ENCODE measurements at places on chromosomes 12 and 14.
A peak's percentile ranks its signal among the peaks of the same experiment; 100 is the strongest.

DNA sequence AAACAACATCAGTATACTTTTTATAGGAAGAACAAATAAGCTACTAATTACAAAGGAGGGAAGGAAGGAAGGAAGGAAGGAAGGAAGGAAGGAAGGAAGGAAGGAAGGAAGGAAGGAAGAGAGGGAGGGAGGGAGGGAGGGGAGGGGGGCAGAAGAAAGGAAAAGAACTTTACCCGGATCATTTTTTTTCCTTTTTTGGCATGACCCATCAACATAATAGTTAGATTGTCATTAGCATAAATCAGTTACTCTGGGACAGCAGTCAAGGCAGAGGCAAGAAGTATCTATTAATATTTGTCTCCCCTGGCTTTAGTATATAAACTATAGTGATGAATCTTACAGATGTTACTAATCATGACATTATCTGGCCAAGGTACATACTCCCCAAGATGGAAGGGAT is 35.2 kb upstream of the TSPAN8 start:
- DNase-seq, result no peak

- DNase-seq, result no peak
Measured at GRCh38 chr12:124120739-124121138, 147.7 kb downstream of the ZNF664 start.

GRCh38 chr14:61492474-61492873 is 171.1 kb downstream of the PRKCH start:
- no peak for DNase-seq

GRCh38 chr14:25001601-25002000 is 48.3 kb downstream of the STXBP6 start:
- DNase-seq, result no peak

- no peak for DNase-seq
Measured at GRCh38 chr12:27618836-27619235, 77.4 kb upstream of the REP15 start.

GRCh38 chr14:79878785-79879184 is 332.5 kb downstream of the DIO2 start:
- no peak for DNase-seq

DNA sequence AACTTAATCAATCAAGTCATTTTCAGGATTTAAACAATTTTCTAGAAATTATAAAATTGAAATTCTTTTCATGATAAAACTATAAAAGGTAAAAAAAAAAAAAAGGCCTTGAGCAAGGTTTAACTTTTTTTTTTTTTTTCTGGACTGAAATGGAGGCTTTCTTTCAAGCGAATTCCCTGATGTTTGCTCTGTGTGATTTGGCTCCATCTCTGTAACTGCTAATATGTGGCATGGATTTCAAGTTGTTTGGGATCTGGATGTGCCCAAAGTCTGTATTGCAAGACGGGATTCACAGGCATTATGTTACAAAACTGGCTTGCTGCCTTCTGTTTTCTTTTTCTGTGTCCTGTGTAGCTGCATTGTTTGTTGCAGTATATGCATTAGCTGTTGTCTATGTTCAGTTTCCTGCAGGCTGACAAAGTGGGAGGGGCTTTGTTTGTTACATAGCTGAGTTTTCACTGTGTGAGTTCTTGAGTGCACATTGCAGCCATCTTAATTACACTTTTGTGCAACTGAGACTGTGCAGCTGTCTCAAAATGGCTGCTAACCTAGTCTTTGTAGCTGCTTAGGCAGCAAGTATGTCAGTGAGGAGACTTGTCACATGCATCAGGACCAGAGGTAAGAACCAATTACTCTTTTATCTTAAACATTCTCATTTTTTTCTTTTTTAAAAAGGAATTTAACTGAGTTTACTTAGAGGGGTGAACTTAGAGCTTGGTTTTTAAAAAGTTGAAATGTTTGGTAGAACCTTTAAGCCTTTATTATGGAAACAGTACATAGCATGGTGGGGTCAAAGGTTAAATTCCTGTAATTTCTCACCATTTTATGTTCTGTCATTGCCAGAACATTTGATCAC is 19.5 kb downstream of the ATF7IP start:
- DNase-seq, result peak; percentile 92

- peak; percentile 39 for DNase-seq
Measured at GRCh38 chr14:53432378-53432802, 279.3 kb upstream of the DDHD1 start.

- DNase-seq, result no peak
Measured at GRCh38 chr14:104536942-104537612, 42.5 kb upstream of the C14orf180 start.

DNA sequence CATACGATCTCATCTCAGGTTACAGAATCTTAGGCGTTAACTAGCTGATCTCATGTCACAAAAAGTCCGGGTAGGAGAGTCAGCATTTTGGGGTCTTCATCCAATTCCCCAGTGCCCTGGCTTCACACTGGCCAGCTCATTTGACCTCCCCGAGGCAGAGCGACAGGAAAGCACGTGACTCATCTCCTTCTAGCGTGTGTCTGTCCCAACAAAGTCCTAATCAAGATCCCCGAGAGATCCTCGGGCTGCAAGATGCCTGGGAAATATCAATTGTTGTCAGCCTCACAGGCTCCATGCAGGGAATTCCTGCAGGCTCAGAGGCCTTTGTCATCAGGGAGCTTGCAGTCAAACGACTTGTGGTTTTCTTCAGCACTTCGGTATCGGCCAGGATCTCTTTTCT is 57.5 kb downstream of the ZNF664 start:
- DNase-seq, result no peak

GRCh38 chr14:23153851-23154796 is 29.3 kb downstream of the SLC7A8 start:
- no peak for DNase-seq

- peak; percentile 9 for DNase-seq
Measured at GRCh38 chr12:80472911-80473500, 29.0 kb downstream of the PTPRQ start.

DNA sequence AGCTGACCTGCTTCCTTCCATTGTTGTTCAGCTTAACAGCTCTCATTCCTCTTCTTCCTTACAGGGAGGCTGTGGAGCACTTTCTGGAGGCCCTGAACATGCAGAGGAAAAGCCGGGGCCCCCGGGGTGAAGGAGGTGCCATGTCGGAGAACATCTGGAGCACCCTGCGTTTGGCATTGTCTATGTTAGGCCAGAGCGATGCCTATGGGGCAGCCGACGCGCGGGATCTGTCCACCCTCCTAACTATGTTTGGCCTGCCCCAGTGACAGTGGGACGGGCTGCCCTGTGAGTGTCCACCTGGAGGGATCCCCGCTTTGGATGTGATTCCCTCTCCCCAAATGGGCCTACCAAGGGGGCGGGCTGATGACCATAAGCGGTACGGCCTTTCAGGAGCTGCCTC is 20.5 kb downstream of the PEX5 start:
- DNase-seq, result no peak

DNA sequence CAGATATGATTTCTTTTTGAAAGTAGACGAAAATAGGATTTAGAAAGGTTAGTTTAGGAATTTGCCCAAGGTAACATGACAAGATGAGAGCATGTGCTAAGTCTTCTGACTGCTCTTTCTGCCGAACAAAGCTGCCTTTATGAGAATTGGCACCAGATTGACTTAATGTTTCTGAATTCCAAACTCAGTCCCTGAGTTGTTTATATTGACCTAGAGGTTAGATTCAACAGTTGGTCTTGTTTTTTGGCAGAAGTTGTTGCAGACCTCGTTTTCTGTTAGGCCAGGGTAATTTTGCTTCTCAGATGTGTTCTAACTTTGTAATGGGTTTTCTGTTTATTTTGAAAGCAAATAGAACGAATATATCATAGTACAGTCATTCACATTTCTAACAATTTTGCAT is 61.5 kb upstream of the LRTM2 start:
- no peak for DNase-seq

GRCh38 chr14:72736786-72737559 is 156.9 kb downstream of the DPF3 start:
- no peak for DNase-seq

DNA sequence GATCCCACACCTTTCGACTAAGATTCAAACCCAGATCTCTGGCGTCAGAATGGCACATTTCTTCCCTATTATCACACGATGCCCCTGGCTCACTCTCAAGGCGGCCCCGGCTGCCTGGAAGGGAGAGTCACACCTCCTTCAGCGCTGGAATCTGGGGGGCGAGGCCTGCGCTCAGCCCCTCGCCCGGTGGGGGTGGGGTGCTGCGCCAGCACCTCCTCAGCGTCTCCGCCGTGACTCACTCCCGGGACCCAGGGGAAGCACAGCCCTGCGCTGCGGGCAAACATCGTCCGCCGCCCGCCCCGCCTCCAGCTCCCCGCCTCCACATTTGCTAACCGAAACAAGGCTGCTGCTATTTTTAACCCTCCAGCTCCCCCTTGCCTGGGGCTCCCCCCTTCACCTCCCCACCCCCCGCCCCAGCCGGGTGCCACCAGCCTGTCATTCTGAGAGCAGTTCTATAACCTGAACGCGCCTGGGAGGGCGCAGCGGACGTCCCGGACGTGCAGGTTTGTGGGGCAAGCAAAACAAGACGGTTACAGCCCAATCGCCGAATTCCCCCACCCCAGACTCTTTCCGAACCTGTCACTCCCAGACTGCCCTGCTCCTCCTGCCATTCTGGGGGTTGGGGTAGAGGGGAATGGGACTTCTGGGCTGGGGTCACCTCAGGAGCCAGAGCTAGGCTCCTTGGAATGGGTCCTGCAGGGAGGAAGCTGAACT is 6.7 kb downstream of the HDAC7 start:
- DNase-seq, result no peak

GRCh38 chr12:51132693-51133092 is 40.2 kb downstream of the TFCP2 start:
- DNase-seq, result no peak

DNA sequence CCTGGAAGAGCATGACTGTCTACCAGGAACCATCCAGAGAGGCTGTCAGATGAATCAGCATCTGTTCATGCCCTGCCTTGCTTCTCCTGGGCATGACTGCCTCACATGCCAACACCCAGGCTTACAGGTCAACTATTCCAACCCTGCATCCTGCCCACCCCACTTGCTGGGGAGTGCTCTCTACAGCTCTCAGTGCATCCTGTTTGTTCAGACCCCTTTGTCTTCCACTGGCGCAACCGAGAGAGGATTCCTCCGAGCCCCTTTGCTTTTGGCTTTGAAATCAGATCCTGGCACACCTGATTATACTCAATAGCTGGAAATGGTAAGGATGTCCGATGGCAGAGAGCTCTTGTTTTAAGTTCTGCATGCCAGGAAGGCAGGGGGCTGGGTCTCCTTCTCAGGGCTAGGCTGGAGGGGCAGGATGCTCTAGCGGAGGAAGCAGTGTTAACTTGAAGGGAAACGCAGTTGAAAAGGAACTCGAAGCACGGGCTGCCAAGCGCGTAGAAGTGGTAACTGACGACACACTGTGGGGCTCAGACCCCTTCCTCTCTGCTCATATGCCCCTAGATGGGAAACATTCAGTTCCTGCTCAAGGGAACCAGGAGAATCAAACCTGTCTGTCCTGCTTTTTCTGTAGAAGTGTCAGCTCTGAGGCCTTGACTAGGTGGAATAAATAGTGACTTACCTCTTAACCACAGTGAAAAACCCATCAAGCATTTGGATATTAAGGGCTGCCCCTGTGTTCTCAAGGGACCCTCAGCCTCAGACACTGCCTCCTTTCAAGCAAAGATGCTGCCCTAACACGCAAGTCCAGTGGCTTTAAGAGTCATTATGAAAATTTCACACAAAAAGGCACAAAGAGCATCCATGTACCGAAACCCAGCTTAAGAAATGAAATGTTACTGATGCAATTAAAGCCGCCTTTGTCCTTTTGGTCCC is 297.5 kb downstream of the ZFP36L1 start:
- DNase-seq, result no peak

- DNase-seq, result no peak
Measured at GRCh38 chr14:78005325-78005724, 164.8 kb upstream of the NRXN3 start.

- DNase-seq, result no peak
Measured at GRCh38 chr12:114306646-114307045, 99.3 kb downstream of the TBX5 start.

- DNase-seq, result no peak
Measured at GRCh38 chr12:4224206-4224889, 49.2 kb upstream of the CCND2 start.

GRCh38 chr12:100345020-100345767 is 11.7 kb upstream of the SLC17A8 start:
- no peak for DNase-seq

DNA sequence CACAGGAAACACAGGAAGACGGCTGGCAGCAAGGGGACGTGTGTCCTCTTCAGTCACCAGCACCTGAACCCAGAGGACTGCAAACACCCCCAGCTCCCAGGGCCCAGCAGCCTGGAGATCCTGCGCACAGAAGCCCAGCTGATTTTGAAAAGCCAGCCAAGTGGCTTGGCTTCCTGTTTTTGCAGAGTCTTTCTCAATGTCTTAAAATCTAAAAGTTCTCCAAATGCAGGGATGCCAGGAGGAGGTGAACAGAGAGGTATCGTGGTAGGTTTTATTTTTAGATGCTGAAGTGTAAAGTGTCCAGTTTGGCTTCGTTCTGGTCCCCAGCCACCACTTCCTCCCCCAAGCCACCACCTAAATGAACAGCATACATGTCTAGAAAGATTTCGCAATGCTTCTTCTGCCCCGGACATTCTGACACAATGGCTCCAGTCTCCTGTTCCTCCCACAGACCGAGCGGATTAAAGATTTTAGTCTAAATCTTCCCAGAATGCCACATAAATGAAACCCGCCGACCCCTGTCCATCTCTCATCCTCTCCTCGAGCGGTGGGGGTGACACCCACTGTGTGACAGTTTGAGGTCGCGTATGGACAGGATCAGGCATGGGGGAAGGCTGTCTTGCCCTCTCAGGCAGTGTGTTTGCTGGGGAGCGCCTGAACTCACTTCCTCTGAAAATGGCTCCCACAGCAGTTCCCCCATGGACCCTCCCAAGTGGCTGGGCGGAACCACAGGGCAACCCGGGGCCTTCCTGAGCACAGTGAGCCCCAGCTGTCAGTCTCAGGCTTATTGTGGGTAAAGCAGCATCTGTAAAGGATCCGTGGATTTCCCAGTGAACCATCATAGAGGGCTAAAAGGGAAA is 41.6 kb downstream of the ITPK1 start:
- DNase-seq, result no peak

DNA sequence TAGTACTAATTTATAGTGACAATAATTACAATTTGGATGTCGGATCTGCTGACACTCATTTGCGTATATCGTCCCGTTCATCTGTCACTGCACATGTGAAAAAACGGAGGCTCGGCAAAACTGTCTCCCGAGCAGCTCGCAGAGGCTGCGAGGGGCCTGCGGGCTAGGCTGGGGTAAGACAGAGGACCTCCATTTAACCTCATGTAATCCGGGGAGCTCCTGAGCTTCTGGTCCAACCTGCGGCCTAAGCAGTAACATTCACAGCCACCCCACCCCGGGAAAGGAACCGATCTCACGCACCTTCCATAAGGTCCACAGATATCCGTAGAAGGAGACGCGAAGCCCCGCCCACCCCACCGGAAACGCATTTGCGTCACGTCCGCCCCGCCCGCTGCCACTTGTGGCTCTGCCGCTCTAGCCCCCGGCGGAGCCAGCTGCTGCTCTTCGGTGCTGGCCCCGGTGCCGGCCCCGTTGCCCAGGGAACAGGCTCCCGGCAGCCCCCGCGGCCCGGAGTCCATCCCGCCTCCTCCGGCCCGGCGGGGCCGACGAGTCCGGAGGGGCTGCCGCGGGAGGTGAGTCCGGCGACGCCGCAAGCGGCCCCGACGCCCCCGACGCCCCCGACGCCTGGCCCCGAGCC is at the start of the genes CINP and TECPR2:
TSS of gene CINP (minus strand) at position 346 of the 637 bp plus-strand sequence. CDS start at position 307, 39 bp downstream.
TSS of gene TECPR2 (plus strand) at position 397 of the 637 bp plus-strand sequence. CDS start 13,781 bp downstream, outside the sequence.
- DNase-seq, result peak; percentile 94

- peak; percentile 50 for DNase-seq
Measured at GRCh38 chr12:12999271-12999958, 650 bp downstream of the HEBP1 start.

GRCh38 chr14:51939755-51940301 is 49.5 kb upstream of the RTRAF start:
- DNase-seq, result no peak
